LHCN-M2 (cell line): ENCODE measurements at places on chromosomes 5 and 9. TPM values are rescaled to one million over a fixed set of nuclear protein-coding genes. Genes with fewer than 3 reads are reported as not detected.

GCNT4 gene
- 0.06 and 0.23 TPM in 2 replicates for total RNA-seq

DNA sequence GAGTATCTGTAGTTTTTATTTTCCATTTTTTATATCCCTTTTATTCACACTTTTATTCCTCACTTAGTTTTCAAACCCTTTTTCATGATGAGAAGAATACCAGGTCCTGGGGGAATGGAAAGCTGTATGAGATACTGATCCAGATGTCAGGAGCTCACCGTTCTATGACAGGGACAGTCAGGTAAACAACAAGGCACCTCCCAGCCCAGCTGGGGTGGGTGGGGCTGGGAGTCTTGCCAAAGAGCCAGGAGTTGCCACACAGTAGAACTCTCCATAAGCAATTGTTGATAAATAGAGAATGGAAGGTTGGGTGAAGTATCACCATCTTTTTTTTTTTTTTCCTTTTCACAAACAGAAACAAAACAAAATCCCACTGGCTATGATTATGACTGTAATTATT is 225.8 kb downstream of the NSG2 start:
- no peak for DNase-seq

DNA sequence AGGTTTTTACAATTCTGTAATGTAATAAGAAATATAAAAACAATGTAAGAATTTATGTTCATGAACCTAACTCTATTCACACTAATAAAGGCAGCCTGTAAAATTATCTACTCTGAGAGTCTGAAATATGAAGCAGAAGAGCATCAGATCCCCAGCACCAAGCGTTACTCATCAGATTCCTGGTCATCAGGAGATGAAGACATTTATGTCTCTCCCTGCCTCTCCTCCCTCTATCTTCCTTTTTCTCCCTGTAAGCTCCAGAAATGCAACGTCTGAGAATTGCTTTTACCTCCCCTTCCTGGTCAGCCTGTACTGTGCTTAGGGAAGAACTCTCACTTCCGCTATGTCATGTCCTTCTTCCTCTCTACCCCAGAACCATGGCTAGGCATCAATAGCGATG is 114.4 kb upstream of the SLIT3 start:
- DNase-seq = no peak

DNA sequence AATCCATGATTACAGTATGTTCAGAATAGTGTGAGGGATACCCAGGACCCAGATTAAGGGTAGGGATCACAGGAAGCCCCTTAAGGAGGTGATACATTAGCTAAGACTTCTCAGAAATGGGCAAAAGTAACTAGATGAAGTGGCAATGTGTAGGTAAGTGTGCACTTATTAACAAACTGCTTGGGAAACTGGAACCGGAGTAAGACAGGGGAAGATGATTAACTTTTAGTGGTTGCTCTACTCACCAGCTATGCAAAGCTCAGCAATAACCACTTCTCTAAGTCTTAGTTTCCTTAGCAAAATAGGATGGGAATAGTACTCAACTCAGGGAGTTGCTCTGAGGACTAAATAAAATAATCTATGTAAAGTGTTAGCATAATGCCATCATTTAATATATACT is 182.2 kb downstream of the MCTP1 start:
- DNase-seq = no peak

GRCh38 chr9:89000973-89001916 is 10.0 kb downstream of the S1PR3 start:
- DNase-seq = peak; percentile 74

TMC1 gene
- not detected in 2 replicates for total RNA-seq

GRCh38 chr9:134314039-134314949 is 12.0 kb upstream of the RXRA start:
- no peak for DNase-seq

GRCh38 chr9:74952201-74953151 is at the start of gene C9orf40:
Gene C9orf40, minus strand, starts transcription at chr9:74952912. Its CDS starts 301 bp downstream, at chr9:74952611.
- DNase-seq = peak; percentile 85

FCN1 gene
- not detected in 2 replicates for total RNA-seq

DNA sequence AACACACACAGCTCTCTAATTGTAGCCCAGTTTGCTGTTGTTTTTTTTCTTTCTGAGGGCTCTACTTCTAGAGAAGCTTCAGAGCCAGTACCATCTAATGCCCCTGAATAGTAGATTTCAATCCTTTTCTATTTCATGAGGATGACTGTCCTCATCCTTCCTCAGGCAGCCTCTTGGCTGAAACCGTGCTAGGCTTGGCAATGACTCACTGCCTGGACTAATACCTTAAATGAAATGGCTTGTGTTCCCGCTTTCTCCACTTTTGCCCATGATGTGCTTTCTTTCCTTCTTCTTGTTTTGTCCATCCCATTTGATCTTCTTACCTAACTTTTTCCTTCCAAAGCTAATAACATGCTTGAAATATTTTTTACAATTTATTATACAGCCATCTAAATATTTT is 80.1 kb downstream of the ITGA1 start:
- no peak for DNase-seq

DNA sequence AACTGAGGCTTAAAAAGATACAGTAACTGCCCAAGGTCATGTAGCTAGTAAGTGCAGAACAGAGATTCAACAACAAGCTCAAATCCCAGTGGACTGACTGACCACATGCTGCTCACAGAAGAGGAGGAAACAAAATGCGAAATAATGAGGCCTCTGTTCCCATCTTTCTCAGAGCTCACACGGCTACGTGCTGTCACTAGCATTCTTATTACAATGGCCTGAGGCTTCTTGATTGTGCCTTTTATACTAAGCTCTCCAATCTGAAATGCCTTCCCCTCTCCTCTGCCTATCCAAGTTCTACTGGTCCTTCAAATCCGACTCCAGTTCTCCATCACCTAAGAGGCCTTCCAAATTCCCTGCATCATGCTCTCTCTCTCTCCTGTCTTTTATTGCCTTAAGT is 26.0 kb downstream of the SGTB start:
- no peak for DNase-seq

GRCh38 chr5:125813221-125813974 is 609.8 kb upstream of the GRAMD2B start:
- DNase-seq = no peak
